ENCODE measurements at places on chromosomes 12 and 14.
A peak's percentile ranks its signal among the peaks of the same experiment; 100 is the strongest.

- DNase-seq, result no peak
These were observed 53.6 kb upstream of the CD163 start for GRCh38 chr12:7557227-7557626.

DNA sequence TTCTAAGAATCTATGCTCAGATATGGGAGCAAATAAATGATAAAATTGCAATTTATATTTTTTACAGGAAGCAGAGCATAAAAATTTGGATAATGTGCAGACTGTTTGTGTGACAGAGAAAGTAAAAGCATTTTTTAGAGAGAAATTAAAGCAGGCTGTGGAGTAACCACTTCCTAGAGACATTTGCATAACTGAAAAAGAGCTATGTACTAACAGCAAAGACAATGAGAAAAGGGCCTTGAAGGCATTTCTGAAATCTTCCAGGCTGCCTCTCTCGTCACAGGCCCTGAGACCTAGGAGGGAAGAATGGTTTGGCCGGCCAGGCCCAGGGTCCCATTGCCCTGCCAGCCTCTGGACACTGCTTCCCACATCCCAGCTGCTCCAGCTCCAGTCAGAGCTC lies 247.2 kb downstream of the ALX1 start:
- DNase-seq, result no peak

DNA sequence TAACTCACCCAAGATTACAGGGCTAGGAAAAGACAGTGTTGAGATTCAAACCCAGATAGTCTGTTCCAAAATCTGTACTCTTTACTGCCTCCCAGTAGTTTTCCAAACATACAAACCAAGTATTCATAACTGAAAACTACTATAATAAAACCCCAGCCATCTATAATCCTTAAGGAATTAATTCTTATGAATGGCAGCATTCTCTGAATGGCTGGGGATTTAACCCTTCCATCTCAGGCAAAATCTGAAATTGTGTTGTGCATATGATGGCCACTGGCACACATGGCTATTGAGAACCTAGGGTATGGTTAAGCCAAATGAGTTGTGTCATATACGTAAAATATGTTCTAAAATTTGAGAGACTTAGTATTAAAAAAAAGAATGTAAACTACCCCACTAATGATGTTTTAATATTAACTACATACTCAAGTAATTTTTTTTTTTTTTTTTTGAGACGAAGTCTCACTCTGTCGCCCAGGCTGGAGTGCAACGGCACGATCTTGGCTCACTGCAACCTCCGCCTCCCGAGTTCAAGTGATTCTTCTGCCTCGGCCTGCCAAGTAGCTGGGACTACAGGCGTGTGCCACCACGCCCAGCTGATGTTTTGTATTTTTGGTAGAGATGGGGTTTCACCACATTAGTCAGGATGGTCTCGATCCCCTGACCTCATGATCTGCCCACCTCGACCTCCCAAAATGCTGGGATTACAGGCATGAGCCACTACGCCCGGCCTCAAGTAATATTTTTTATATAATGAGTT lies 16.7 kb downstream of the PPP1R13B start:
- no peak for DNase-seq

- no peak for DNase-seq
These were observed 3.9 kb upstream of the DACT1 start for GRCh38 chr14:58633831-58634230.

GRCh38 chr12:56948881-56949280 lies 8.5 kb downstream of the RDH16 start:
- no peak for DNase-seq

GRCh38 chr14:50823051-50823761 lies 7.8 kb downstream of the NIN start:
- DNase-seq, result no peak

DNA sequence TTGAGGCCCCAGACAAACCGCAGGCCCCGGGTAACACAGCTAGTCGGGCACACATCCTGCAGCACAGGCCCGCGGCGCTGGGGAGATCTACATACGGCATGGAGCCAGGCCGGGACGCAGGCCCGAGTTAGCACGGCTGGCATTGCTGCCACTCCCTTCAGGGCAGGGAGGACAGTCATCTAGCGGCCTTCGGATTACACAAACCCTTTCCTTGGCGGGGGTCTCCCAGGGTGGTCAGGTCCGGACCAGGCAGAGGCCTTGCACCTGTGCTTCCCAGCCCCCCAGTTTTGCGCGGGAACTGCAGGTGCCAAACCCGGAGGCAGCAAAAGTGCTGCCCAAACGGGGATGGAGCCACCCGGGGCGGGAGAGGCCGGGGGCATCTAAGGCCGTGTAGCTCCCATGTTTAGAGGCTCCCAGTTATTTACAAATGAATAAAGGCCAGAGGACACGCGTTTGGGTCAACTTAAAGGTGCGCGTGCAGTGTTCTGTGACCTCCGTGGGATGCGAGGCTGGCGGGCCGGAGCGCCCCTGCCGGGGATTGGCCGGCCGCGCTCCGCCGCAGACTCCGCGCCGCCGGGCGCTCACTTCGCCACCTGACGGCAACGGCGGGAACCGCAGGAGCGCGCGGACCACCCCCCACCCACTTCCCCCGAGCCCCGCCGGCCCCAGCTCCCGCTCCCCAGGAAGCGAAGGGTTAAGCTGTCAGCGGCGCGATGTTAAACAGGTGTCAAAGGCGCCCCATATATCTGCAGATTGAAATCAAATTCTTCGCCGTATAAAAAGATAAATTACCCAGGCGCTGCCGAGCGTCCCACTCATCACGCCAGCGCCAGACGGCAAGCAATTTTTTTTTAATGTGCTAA lies 18.1 kb downstream of the VSX2 start:
- DNase-seq, result peak; percentile 87

DNA sequence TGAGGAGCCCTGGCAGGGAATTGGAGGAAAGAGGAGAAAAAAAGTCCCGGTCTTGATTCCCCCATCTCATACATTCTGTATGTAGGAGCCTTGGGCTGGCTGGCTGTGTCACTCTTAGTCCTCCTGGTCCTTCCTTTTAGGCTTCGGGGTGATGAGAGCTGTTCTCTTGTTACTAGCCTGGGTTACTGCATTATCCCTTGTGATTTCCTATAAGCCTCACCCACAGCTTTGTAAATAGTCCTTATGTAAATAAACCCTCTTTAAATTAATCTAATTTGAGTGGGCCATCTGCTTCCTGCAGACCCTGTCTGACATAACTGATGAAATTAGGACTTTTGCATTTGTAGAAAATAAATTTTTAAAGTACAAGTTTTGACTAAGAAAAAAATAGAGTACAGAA lies 19.2 kb downstream of the DNM1L start:
- DNase-seq, result no peak

- no peak for DNase-seq
These were observed 2.4 kb upstream of the NUMB start for GRCh38 chr14:73460691-73461127.

DNA sequence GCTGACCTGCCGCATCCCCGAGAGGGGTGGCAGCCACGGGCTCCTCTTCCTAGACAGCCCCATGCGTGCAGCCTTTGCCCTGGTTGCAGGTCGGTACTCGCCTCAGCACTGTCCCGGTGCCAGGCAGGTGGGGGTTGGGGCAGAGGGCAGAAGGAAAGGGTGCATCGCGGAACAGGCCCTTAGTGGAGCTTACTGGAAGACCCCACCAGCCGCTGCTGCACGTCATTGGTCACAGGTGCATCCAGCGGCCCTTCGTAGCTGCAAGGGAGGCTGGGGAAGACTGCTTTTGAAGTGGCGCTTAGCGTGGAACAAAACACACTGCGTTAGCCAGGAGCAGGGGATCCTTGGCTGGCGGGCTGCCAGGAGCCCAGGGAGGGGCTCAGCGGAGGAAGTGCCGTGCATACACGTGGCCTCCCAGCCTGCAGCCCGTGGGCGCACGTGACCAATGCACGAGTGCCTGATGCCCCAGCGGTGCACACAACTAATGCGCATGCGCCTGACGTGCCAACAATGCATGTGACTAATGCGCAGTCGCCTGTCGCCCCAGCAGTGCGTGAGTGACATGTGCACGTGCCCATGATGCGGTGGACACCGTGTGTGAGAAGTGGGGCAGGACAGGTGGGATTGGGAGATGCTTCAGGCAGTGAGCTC lies 5.0 kb upstream of the EP400 start:
- peak; percentile 57 for DNase-seq

DNA sequence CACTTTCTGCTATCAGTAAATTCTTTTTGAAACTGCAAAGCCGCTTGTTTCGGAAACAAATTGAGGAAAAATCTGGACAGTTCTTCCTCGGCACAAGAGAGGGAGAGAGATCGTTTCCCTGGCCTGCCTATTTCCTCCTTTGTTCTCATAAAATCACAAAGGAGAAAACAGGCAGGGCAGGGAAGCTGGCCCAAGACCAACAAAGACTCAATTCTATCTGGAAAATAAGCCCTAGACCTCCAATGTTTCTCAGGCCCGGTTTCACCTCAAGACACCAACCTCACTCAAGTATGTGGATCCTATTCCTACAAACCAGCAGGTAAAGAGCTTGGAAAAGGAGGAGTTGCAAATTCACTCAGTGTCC lies 19.5 kb downstream of the DICER1 start:
- DNase-seq, result no peak

GRCh38 chr14:26905229-26905628 lies 307.4 kb upstream of the NOVA1 start:
- DNase-seq, result no peak

- no peak for DNase-seq
These were observed 306.2 kb upstream of the DIO3 start for GRCh38 chr14:101254805-101255764.

DNA sequence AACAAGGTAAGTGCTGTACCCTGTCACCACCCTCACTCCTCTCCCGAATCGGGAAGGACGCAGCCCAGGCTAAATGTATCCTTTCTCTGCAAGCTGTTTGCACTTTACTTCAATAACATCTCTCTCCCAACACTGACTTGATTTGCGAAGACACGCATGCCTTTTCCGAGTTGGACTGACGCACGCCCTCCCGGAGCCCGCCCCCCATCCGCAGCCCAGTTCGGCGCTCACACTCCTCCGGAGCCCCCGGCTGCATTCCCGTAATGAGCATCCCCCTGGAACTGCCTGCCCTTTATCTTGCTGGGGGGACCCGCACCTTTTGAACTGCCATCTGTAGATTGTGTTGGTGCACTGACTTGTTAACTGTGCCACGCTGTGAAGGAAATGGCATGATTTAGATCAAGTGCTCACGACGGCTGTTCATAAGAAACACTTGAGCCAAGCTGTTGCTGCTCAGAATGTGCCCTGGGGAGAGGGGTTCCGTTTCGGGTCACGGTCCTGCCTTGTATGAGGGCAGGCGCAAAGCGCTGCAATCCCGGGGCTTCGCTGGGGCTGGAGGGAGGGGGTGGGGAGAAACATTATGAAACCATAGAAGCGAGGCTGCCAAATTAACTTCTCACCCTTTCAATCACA lies 176.6 kb upstream of the CDKN3 start:
- DNase-seq, result no peak

DNA sequence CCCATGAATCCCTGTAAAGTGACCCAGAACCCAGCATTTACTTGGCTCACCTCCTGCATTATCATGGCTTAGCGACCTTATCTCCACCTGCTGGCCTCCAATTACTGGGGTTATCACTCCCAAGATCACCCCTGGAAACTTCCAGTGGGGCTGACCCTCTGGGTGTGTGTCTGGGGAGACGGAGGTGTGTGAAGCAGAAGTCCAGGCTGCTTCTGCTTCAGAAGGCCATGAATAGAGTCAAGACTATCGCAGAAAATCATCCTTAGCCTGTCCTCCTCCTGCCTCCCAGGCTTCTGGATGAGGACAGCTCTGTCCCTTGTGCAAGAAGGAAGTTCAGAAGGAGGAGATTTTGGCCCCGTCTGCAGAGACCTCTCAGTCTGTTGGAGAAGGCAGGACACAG lies 408 bp upstream of the KRT72 start:
- no peak for DNase-seq

GRCh38 chr12:118922405-118922804 lies 58.9 kb upstream of the SRRM4 start:
- DNase-seq, result no peak

DNA sequence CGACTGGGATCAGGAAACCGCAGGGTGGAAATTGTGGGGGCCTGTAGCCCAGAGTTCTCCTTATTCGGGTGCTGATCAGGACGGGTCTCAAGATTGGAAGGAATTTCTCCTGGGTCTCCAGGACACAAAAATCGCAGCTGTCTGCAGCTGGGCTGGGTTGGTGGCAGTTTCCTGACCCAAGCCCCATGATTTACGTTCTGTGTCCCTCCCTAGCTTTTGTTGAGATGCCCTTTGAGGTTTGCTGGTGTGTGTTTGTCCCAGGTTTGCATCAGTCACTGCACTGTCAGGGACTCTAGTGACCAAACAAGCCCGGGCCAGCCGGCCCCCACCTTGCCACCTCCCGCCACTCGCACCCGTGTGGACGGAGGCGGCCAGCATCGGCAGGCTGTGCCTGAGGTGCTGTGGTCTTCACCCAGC lies 89.5 kb downstream of the FBXL14 start:
- DNase-seq, result peak; percentile 21

DNA sequence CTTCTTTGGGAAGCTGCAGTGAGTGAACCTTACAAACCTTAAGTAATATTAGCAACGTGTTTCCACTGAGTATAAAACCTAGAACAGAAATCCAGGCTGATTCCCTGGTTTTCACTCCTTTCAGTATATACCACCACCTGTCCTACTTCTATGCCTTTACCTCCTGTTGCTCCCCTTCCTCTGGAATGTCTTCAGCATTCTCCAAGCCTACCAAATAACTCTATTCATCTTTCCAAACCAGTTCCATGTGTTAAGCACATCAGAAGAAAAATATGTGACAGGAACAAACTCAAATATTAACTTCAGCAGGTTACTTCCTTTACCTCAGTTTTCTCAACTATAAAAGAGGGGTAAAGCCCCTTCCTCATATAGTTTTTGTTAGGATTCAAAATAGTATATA lies 39.8 kb downstream of the LIMA1 start:
- DNase-seq, result no peak

GRCh38 chr14:98826618-98827017 lies 445.4 kb downstream of the BCL11B start:
- DNase-seq, result no peak

GRCh38 chr12:21657326-21658077 lies at the start of gene LDHB:
LDHB (minus strand) TSS chr12:21657842; CDS start chr12:21654671, 3,171 bp downstream.
- peak; percentile 97 for DNase-seq

- DNase-seq, result peak; percentile 63
These were observed 10.1 kb upstream of the GRIP1 start for GRCh38 chr12:66688846-66689439.

GRCh38 chr14:55908106-55908505 lies 210.1 kb upstream of the PELI2 start:
- DNase-seq, result no peak

DNA sequence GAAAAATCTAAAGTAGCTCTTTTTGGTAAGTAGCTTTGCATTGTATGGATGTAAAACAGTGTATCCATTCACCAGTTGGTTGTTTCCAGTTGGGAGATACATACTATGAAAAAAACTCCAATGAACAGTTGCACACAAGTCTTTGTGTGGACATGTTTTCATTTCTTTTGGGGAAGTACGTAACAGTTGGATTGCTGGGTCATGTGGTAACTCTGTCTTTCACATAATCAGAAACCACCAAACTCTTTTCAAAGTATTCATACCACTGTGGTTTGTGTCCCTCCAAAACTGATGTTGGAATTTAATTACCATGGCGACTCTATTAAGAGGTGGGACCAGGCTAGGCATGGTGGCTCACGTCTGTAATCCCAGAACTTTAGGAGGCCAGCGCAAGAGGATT lies 58.9 kb upstream of the RESF1 start:
- DNase-seq, result no peak
